NCI-H226 (cell line): ENCODE measurements at places on chromosomes 6 and 20.

- DNase-seq, result no peak
Observed at GRCh38 chr6:101663100-101663499, 269.6 kb downstream of the GRIK2 start.

DNA sequence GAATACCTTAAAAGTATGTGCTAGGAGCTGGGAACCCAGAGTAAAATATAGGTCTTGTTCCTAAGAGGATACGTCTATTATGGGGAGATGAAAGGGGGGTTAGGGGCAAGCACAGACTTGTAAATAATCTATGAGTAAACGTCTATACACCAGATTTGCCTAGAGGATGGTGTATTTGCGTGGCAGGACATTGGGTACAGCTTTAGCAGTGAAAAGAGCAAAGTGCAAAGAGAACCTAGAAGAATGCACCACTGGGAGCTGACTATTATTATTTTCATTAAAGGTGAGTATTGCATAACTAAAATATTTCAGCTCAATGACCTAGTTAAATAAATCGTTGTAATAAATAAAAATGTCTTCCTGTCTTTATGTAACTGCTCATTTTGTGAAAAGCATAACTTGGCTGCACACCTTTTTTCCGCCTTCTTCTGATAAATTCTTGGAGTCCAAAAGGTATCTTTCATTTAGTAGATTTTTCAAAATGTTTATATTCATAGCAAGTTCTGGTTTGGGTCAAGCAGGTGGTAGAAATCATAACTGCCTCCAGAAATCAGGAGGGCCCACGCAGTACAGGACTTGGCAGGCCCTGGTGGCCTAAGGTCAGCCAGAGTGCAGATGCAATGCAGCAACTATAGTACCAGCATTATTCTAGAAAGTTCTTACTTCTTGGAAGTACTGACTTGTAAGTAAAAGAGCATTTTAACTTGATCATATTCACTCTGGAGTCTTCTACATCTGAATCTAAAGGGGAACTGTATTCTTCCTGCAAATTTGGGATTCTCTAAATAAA lies 357.2 kb downstream of the PLCB1 start:
- DNase-seq, result no peak

- no peak for DNase-seq
Observed at GRCh38 chr20:3885715-3886114, 3.5 kb upstream of the PANK2 start.

GRCh38 chr20:38125157-38126056 lies 39.7 kb downstream of the TGM2 start:
- DNase-seq, result no peak

DNA sequence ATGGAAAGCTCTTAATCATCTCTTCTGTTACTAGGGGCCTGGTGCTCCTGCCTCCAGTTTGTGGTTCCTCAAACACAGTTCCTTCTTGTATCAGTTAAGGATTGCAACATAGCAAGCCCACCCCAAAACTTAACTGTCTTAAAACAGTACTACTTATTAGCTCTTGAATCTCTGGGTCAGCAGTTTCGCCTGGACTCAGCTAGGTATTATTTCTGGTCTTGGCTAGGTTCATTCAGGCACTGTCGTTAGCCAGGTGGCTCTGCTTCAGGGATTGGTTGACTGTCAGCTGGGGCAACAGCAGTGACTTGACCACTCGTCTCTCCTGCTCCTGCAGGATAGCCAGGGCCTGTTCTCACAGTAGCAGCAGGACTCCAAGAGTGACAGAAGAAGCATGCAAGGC lies 30.0 kb upstream of the RALY start:
- no peak for DNase-seq

DNA sequence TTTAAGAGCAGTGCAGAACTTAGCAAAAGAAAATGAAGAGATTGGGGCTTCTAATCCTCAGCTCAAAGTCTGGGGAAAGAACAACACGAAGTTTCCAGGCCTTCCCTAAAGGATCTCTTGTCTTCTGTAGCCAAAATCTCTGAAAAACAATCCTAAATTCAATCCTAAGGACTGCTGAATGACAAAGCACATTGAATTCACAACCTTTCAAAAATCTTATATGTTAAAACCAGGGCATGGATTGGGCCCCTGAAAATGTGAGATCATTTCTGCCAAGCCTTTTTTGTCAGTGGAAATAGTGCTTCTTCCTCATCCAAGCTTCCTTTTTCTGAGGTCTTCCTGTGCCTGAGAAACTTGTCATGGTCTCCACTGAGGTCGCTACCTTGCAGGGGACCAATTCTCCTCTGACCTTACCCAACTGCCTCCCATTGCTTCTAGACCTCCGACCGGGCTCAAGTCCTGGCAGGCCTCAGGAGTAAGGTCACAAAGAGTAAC lies 126.2 kb upstream of the ARID1B start:
- DNase-seq, result no peak

DNA sequence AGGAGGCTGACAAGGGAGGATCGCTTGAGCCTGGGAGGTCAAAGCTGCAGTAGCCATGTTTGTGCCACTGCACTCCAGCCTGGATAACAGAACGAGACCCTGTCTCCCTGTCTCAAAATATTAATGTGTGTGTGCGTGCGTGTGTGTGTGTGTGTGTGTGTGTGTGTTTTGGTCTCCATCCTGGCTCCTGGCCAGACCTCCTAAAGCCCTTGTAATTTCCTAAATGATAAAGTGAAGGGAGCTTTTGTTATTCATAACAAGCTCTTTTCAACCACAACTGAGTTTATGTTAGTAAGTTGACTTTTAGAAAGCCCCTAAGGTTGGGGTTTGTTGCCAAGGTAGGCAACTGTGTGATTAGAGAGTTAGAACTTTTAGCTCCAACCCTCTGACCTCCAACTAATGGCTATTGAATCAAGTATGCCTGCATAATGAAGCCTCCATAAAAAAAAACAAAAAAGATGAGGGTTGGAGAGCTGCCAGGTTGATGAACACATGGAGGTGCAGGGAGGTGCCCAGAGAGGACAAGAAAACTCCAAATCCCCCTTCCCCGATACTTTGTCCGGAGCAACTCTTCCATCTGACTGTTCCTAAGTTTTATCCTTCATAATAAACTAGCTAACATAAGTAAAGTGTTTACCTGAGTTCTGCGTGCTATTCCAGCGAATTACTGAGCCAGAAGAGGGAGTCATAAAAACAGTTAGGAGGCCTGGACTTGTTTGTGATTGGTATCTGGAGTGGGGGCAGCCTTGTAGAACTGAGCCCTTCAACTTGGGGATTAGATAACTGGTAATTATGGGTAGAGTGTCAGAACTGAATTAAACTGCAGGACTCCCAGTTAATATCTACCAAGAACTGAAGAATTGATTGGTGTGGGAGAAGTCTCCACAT lies 5.3 kb upstream of the AIF1 start:
- DNase-seq, result no peak

- no peak for DNase-seq
Observed at GRCh38 chr6:148836751-148837150, 89.9 kb downstream of the UST start.
